Cardiac septum (tissue), 1 donor: ENCODE measurements at places on chromosomes 13 and 19.

DNA sequence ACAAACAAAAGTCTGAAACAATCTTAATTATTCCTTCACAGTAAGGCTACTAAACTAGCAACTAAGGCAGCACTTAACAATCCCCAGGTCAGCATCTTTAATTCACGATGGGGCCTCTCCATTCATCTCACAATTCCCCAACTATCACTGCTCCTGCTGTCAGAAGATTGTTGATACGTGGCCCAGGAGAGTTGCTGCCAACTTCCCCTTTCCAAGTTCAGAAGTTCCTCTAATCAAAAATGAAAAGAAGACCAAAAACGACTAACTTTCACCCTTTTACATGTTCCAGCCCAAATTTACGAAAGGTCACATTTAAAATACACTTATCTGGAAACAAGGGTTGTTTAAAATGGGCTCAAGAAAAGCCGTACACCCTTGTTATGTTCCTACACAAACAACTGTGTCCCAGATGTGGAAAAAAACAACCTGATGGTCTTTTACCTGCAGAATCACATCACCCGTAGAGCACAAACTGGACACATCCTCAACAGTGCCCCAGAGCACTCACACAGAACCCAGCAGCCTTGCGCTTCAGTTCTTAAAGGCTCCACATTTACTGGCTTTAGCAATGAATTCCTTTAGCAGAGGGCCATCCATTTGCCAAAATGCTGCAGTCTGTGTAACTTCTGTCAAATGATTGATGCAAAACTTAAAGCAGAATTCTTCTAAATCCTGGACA, 38.0 kb downstream of the PHF11 start:
- DNase-seq, result no peak

DNA sequence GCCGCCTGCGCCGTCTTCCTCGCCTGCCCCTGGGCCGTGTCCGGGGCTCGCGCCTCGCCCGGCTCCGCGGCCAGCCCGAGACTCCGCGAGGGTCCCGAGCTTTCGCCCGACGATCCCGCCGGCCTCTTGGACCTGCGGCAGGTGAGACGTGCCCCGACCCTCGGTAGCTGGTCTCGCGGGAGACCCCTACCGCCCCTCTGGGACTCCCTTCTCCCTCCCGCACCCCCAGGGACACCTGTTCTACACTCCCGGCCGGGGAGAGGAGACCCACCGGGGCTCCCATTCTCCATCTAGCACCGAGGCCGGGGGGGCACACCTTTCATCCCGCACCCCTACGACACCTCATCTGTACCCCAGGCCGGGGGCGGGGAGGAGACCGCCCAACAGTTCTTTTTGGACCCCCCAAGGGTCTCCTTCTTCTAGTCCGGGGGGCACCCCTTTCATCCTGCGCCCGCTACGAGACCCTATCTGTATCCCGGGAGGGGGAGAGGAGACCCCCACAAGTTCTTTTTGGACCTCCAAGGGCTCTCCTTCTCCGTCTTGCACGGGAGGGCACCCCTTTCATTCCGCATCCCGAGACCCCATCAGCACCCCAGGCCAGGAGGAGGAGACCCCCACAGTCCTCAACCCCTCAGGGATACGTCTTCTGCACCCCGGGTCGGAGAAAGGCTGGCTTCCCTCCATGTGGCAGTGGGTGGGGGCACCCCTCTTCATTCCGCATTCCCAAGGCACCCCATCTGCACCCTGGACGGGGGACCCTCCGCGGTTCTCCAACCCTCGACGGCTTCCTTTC, 533 bp downstream of the TNFSF9 start:
- DNase-seq, result no peak

DNA sequence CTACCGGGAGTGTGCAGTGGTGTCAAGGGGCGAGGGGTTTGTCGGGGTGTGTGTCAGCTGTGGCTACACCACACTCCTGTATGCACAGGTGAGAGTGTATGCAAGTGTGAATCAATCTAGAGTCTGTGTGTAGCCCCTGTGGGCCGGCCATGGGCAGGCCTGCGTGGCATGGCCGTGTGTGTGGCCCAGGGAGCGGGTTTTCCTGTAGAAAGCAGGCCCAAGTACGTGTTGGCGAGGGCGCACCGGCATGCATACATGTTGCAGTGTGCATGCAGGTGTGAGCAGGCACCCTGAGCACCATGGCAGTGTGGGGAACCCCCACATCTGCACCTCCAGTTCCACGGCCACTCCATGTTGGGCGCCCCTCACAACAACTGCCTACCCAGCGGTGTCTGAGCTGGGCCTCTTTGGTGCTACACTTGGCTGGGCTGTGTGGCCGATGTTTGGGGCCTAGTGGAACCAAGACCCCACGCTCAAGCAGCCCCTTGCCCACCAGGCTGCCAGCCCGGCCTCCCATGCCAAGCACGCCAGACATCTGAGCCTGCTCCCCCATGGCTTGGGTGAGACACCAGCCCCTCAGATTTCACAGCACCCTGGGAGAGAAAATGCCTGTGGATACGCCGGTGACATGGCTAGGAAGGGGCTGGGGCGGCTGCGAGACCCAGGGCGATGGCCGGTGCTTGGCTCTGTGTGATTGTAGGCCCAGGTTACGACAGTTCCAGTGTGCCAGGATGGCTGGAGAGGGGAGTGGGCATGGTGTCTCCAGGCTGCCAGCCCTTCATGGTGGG, 2.1 kb downstream of the NFIX start:
- DNase-seq, result no peak

GRCh38 chr19:17829855-17830566, 8.7 kb upstream of the INSL3 start:
- DNase-seq, result no peak

GRCh38 chr13:46396341-46396740, 9.3 kb upstream of the RUBCNL start:
- no peak for DNase-seq

GRCh38 chr19:45162608-45163143, 1.9 kb upstream of the NKPD1 start:
- no peak for DNase-seq

DNA sequence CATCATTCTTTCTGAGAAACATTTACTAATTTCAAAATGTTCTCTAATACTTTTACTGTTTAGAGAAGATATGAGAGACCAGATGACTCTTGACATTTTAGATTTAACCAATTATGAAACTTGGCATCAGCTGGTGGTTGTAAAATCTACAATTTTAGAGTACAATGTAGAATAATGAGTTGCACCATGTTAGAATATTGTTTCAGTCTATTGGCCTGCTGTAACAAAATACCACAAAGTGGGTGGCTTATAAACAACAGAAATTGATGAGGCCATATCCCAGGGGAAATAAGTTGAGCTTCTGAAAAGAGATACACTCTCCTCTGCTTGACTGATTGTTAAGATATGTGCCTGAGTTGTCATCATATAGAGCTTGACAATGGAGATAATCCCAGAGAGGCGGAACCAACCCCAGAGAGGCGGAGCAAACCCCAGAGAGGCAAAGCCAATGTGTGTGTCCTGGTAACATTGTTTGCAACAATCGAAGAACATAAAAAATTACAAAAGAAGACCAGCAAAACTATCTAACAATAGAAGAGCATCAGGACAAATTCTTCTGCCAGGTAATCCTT, 373.0 kb upstream of the SLITRK1 start:
- DNase-seq, result no peak

DNA sequence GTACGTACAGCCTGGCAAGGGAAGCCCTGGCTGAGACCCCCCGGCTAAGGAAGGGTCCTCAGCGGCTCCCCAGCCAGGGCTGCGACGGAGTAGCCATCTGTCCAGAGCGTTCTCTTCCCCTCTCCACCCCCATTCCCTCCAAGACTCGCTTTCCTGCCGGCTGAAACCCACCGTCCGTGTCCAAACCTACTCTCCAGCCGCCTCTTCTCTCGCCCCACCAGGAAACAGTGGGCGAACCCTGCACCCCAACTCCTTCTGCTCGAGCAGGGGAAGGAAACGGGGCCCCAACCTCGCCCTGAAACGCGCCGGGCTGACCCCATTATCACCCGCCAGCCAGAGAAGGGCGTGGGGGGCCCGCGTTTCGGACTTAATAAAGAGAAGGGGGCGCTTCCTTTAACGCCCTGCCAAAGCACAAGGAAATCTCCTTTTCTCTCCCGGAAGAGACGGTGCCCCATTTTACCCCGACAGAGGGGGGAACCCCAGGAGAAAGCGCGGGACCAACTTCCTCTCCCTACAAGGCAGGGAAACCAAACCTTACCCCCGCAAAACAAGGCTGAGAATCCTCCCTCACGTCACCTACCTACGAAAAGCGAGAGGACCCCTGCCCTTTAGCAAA, 2.5 kb downstream of the ZC3H4 start:
- DNase-seq, result peak; percentile 83

GRCh38 chr13:96993634-96994016, 651 bp downstream of the OXGR1 start:
- no peak for DNase-seq

DNA sequence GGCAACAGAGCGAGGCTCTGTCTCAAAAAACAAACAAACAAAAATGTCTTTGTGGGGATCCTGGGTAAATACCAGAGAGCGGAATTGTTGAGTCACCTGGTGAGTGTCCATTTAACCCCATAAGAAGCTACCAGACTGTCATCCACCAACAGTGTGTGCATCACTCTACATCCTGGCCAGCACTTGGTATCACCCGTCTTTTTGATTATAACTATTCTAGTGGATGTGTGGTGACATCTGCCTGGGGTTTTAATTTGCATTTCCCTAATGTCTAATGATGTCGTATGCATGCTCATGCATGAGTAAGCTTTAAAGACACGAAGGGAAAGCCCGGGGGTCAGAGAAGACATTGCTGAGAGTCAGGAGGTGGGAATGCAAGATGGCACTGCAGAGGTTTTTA, 126.7 kb upstream of the MRI1 start:
- DNase-seq, result no peak

DNA sequence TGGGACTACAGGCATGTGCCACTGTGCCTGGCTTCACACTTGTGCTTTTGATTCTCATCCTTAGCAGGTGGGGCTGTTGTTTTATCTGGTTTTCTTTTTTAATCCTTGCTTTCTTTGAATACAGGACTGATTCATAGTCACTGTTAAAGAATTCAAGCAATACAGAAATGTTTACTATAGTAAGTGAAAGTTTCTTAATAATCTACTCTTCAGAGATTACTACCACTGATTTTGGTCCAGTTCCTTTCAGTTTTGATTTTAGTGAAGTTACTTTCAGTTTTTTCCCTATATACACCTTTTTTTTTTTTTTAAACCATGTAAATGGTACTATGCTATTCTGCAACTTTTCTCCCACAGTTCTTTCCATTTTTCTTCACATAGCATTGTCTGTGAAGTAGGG, 53.6 kb downstream of the GATAD2A start:
- no peak for DNase-seq

- DNase-seq, result no peak
Measured at GRCh38 chr13:113781571-113781970, 22.5 kb downstream of the TMEM255B start.

DNA sequence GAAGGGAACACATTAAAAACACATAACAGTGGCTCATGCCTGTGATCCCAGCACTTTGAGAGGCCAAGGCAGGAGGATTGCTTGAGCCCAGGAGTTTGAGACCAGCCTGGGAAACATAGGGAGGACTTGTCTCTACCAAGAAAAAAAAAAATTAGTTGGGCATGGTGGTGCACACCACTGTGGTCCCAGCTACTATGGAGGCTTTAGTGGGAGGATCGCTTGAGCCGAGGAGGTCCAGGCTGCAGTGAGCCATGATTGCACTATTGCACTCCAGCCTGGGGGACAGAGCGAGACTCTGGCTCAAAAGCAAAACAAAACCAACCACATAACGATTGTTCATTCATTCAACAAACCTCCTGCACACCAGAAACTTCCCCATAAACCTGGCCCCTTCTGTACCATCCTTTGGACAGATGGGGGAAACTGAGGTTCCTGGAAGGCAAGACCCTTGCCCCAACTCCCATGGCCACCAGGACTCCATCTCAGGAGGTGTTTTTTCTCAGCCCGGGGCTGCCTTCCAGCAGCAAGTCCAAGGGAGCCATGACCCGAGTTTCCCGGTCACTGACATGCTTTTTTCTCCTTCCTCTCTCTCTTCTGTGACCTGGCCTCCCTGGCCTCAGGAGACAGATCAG, 4.3 kb downstream of the FOSB start:
- no peak for DNase-seq

- no peak for DNase-seq
Measured at GRCh38 chr13:23609874-23610576, 39.8 kb downstream of the TNFRSF19 start.

- DNase-seq, result no peak
Measured at GRCh38 chr13:23673354-23673753, 103.1 kb downstream of the TNFRSF19 start.

DNA sequence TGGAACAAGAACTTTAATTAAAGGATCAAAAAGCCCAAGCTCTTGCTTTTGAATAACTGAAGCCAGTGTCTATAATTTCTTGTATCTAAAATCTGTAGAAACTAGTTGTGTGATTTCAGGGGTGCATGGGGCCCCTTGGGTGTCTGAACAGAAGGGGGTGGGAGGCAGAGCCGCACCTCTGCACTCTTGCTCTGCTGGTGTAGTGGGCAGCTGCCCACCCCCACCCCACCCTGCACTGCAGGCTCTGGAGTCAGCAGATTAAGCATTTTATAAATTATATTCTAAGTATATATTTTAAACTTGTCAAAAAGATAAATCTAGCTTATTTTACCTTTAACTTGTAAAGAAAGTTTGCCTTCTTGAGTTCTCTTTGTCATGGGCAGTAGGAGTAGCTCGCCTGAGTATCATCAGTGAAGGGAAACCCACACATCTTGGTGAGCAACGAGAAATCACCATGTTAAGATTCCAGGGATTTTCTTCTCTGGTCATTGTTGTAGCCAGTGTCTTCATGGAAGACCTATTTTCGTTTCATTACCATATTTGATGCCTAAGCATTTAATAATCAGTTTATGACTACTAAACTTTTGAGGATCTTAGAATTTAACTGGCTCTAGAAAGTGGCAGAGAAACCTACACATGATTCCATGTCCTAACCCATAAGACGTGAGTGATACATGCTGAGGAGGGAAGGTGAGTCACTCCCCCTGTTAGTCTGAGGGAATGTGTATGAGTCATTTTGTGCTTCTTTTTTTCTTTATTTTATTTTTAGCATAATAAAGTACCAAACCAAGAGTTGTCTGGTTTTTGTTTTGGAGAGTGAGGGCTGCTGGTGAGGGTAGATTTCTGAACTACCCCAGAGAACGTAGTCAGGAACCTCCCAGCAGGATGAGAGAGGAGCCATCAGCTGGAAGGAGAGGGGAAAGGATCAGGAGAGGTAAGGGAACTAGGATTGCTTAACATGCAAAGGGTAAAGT, 7.7 kb downstream of the UBE2L5 start:
- DNase-seq, result no peak

DNA sequence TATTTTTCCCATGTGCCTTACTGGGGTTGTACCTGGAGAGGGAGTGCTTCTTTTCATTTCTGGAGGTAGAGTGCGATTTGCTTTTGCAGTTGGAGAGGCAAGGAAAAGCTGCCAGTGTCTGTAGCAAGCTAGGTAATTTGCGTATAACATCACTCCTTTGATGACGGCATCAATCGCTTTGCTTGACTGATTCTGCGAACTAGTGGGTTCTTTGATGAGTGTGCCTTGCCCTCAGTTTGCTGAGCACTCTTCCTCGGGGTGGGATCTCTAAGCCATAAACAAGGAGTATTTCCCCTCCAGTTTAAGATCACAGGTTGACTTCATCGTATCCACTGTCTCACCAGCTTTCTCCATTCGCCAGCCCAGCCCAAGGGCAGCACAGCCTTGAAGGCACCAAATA, 344.5 kb downstream of the KCNRG start:
- DNase-seq, result no peak

GRCh38 chr13:26923824-26924605, 163.4 kb upstream of the GPR12 start:
- DNase-seq, result no peak
